Activated naive CD4-positive, alpha-beta T cell treated with Interleukin-2 at 50 U/mL for 16 hours (primary cell): ENCODE measurements at places on chromosomes 4 and X.

- no peak for DNase-seq
Observed at GRCh38 chr4:183213996-183214395, 106.1 kb downstream of the CLDN22 start.

DNA sequence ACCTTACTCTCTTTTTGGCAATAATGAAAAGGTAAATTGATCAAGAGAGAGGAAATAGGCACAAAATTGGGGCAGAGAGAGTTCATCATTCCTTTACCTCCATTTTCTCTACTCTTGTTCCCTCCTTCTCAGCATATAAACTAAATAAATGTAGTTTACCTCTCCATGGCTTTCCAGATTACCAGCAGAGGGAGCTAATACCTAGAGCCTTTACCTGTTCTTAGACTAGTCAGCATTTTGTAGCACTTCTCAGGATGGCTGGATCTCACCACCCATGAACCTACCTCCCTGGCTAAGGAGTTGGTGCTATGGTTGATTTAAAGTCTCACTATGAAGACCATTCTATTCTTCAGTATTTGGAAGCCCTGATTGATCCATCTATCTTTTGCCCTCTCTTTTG lies 15.7 kb downstream of the OFD1 start:
- no peak for DNase-seq

GRCh38 chr4:140901736-140902336 lies 145.7 kb upstream of the TBC1D9 start:
- no peak for DNase-seq

DNA sequence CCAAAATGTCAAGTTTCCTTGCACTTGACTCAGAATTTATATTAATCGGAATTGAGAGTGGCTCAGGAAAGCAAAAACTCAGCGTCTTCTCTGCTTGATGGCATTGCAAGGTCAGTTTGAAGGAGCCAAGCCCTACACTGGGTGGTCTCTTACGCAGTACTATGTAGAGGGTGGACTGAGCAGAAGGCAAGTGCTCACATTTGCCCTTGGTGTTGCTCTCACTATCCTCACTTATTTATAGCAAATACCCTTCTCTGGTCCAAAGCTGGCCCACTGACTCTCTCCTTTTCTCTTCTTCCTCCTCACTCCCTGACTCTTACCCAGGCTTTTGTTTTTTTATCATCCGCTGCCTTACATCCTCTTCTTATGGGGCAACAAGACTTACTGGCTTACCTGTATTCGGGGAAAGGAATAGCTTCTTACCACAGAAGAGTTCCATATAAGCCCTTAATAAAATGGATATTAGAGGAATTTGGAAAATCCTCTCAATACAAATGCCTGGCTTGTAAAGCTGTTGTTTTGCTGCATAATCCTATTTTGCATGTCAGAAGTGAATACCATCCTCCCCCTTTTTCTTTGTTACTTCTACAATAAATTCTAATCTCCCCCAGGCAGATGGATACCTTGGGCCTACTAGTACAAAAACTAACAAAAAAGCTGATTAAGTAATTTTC lies 24.8 kb upstream of the GATB start:
- no peak for DNase-seq

DNA sequence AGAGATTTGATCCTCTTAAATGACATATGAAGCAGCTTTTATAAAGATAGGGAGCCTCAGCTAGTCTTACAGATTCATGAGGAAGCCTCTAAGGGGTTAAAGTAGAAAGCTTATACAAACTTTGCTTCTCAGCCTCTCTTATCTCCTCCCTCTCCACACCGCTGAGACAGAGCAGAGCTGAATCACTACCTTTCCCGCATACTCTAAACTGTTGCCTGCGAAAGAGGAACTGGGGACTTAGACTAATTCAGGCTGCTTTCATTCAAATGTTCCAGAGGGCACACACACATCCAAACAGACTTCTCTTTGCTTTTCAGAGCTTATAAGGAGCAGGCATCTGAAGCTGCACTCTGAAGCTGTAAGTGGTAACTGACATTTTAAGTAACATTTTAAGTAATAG lies at the start of gene SERTM2:
Gene SERTM2 (plus strand): TSS at position 169 of the 400 bp plus-strand sequence. CDS start 7,213 bp downstream, outside the sequence.
- no peak for DNase-seq

- DNase-seq, result no peak
Observed at GRCh38 chr4:180766944-180767729, 1476.1 kb upstream of the TENM3 start.

- DNase-seq, result no peak
Observed at GRCh38 chr4:146237092-146237491, 22.8 kb downstream of the REELD1 start.

GRCh38 chr4:14841801-14842768 lies 160.2 kb upstream of the CPEB2 start:
- no peak for DNase-seq

DNA sequence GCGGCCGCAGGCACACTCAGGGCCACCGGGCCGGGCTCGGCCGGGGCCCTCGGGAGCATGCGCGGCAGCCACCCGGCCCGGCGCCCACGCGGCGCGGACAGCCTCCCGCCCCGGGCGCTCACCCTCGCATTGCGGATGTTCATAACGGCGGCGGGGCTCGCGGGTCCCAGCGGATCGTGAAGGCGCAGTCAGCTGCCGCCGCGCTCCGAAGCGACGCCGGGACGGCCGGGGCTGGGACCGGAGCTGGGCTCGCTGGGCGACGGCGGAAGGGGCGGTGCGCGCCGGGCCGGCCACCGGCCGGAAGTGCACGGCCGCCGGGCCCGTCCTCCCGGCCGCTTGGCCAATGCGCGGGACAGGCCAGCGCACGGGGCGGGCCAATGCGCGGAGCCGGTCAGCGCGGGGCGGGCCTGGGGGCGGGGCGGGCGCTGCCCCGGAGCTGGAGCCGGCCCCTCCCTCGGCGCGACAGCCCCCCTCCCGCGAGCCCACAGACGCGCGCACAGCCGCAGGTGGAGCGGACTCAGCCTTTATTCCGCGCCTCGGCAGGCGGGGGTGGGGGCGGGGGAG lies at the start of gene NAA10:
Gene NAA10 (minus strand): TSS at position 276 of the 564 bp plus-strand sequence. CDS start 133 bp downstream, at position 143.
- peak; percentile 65 for DNase-seq

GRCh38 chr4:156201050-156201449 lies 247.4 kb upstream of the CTSO start:
- no peak for DNase-seq

GRCh38 chr4:40193578-40193977 lies 3.3 kb upstream of the RHOH start:
- no peak for DNase-seq

DNA sequence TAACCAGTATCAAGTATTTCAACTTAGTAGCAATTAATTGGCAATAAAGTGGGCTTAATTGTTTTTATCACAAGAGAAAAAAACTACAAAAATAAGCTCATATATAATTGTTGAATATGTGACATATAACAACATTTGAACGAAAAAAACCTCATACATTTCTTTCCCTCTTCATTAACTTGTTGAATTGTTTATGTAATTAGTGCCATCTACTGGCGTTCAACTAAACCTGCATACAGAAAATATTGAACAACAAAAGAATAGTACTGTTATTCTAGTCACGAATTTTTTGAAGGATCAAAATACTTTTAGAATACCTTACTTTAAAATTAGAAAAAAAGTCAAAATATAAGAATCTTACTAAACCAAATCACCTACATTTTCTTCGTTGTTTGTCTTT lies 586.5 kb upstream of the FTHL17 start:
- DNase-seq, result no peak

- DNase-seq, result no peak
Observed at GRCh38 chrX:112577146-112577545, 102.6 kb downstream of the LHFPL1 start.

DNA sequence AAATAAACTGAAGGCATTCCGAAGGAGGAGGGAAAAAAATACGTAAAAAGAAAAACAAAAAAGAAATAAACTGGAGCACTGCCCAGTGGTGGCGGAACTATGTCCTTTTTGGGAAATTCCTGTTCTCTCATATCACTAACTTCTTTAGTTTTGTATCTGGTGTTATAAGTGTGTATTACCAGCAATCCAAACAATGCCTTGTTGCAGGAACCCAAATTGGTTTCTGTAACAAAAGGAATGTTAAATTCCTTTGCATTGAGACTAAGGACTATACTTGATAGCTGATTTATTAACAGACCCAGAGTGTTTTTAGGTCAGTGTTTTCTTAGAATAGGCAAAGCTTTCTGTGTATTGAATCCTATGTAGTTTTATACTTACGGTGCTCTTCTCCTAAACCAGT lies 6.6 kb downstream of the CCNG2 start:
- DNase-seq, result no peak

DNA sequence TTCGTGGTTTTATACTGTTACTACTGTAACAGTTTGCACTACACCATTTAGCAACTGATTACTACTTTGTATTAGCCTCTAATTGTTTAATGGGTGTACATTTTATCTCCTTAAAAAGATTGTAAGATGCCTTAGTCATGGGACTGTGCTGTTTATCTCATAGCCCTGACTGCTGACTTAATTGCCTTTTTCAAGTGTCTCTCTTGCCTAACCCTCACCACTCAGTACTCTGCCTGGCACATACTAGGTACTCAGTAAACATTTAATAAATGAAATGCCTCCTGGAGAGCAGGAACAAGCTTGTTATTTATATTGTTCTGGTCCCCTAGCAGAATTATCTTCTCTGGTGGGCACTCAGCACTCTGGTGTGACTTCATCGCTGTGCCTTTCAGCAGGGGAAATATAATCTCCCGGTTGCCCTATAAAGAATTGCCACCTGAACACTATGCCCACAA lies 1.7 kb upstream of the STIM2 start:
- no peak for DNase-seq

DNA sequence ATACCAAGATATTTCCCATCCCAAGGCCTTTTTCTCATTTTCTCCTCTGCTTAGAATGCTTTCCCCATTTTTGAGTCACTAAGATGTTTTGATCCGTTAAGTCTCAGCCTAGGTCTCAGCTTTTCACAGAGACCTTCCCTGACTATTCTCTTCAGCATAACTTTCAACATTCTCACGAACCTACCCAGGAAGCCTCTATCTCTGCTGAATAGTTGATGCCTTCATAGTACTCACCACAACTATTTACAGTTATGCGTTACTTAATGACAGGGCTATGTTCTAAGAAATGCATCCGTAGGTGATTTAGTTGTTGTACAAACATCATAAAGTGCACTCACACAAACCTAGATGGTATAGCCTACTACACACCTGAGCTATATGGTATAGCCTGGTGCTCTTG lies 64.5 kb downstream of the ARL9 start:
- no peak for DNase-seq

- DNase-seq, result no peak
Observed at GRCh38 chrX:108088511-108088910, 2.8 kb downstream of the PSMD10 start.

DNA sequence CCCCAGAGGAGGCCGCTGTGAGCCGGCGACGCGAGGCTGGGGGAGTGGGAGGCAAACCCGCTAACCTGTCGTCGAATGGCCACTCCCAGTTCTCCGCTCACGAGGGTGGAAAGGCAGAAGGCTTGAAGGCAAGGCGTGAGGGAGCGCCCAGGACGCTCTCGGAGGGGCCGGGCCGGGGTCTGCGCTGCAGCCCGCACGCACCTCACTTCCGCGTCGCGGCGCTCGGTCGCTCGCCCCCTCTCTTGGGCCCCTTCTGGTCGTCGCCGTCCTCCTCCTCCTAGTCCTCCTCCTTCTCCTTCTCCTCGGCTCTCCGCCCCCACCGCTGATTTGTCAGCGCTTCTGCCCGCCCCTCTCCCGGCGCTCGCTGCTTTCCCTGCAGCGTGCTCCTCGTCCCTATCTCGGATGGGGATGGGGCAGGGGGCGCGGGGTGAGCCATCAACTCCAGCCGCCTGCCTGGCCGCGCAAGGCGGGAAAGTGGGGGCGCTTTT lies at the start of gene SNCA:
Gene SNCA (minus strand): TSS at position 265 of the 488 bp plus-strand sequence. CDS start 1,494 bp downstream, outside the sequence.
- peak; percentile 41 for DNase-seq

DNA sequence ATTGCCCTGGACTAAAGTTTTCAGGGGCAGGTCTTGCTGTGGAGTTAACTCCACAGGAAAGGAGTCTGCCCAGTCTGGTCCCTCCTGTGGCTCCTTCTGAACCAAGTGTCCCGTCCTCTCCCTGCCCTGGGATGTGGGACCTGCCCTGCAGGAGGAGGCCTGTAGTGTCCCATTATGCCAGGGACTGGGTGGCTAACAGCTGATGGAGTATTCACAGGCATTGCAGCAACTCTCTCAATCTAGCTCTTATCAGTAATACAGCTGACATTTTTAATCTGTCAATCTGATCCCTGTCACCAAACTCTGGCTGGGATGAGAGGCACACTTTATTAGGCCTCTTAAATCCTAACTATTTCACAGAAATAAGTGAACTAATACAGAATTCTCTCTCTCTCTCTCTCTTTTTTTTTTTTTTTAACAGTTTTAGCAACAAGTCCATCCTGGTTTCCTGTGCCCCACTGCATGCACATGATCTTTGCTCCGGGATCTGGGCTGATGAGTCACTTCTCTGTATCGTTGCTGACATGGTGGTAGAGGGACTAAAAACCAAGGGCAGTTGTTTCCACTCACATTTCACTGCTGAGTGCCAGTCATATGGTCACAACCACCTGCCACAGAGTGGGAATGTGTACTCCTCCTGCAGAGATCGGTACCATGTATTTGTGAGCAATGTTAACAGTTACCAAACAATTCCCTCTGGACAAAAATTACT lies 39.1 kb downstream of the HAND2 start:
- DNase-seq, result no peak

DNA sequence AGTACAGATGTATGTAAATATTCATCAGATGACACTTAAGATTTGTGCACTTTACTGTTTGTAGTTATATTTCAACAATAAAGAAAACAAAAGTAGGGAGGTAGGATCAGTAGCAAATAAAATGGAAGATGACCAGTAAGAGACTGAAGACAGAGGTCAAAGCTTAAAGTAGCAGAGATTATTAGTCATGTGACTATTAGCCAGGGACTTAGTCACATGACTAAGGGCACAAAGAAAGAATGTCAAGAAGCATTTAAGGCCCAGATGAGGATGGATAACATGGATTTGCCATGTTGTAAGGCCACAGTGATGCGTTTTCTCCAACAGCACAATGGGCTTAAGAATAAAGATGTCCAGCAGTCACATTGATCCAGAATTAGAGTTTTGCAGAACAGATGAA lies 479.6 kb downstream of the BCOR start:
- DNase-seq, result no peak

DNA sequence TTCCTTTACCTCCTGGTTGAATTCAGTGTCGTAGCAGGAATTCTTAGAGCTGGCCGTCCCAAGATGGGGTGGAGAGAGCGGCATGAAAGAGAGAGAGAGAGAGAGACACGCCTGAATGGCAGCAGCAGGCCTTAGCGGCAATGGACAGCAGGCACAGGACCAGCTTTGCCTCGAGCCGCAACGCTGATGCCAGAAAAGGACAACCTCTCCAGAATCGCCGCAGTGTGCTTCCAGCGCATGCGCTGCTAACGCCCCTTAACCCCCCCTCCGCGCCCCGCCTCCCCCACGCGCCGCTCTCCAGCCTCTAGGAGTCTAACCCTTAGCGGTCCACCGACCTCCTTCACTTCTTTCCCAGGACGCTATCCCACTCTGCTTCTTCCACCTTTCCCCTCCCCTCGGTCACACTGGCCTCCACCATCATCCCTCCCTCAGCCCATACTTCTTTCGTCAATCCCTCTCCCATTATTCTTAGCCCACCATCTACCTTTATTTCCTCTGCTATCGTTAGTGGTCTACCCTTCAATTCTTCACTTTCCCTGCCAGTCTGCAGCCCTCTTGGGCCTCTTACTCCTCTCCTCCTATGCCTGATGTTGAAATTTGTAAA lies 10.5 kb upstream of the ZCCHC13 start:
- DNase-seq, result peak; percentile 66

GRCh38 chr4:105490523-105490922 lies 16.7 kb upstream of the PPA2 start:
- no peak for DNase-seq

- DNase-seq, result no peak
Observed at GRCh38 chr4:25943312-25943711, 29.3 kb downstream of the SMIM20 start.

- DNase-seq, result no peak
Observed at GRCh38 chr4:144614850-144615585, 30.9 kb upstream of the HHIP start.
